Globus pallidus (tissue), 1 donor: ENCODE measurements at places on chromosomes 5 and 9.

DNA sequence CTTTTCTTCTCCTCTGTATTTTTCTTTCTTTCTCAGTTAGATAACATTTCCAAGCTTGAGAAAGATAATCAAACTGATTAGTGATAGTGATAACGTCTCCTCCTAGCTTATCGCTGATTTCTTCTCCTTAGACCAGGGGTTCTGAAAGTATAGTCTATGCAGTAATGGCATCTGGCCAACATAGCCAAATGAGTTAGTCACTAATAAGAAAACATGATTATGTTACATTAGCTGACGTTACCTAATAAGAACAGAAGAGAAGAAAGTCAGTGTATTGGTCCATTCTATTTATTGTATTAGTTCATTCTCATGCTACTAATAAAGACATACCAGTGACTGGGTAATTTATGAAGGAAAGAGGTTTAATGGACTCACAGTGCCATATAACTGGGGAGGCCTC is 111.2 kb downstream of the STRBP start:
- no peak for DNase-seq

DNA sequence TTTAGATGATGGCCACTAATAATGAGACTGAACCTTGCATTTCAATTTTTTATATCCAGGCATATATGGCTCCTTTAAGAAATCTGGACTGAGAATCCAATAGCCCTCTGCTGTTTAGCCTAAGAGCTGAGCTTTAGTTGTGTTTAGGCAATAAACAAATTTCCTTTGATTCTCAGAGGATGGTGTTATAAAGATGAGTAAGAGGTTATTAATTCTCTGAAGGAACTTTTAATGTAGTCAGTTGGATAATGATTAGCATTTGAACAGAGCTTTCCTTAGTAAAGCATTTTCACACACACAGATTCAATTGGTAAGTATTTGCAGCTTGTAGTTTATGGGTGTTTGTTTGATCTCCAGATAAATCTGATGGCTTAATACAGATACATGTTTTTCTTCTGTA is 149.6 kb downstream of the PRR16 start:
- no peak for DNase-seq

DNA sequence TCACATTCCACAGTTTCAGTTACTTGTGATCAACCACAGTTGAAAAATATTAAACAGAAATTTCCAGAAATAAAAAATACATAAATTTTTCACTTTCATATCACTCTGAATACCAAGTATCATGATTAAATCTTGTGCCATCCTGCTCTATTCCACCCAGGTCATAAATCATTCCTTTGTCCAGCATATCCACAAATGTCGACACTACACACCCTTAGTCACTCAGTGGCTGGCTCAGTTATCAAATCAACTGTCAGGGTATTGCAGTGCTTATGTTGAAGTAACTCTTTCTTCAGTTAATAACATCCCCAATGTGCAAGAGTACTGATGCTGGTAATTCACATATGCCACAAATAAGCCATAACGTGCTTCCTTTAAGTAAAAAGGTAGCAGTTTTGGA is 115.7 kb downstream of the FBXL17 start:
- DNase-seq = no peak

- no peak for DNase-seq
Measured at GRCh38 chr9:73615557-73615956, 463.9 kb downstream of the ANXA1 start.

GRCh38 chr9:137421838-137422603 is 941 bp downstream of the EXD3 start:
- DNase-seq = no peak

- no peak for DNase-seq
Measured at GRCh38 chr5:137264041-137264440, 235.1 kb downstream of the SPOCK1 start.

DNA sequence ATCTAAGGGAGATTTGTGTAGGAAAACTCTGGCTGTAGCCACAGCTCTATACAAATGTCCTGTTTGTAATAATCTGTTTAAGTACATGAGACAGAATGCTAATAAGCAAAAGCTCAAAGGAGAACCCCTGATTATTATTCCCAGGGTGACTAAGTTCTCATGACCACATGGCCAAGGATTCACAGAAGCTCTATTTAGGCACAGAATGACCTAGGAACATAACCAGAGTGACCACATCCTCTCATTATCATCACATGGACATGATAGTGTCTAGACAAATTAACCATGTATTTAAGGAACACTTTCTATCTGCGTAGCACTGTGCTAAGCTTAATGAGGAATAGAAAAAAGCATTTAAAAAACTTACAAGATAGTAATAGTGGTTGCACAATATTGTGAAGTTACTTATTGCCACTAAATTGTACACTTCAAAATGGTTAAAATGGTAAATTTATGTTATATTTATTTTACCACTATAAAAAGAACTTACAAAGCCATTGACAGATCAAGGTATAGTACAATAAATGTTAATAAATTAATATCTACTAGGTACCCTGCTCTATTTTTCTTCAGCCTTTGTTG is 56.3 kb downstream of the STX17 start:
- peak; percentile 39 for DNase-seq

- DNase-seq = no peak
Measured at GRCh38 chr5:176776141-176776865, 34.1 kb upstream of the UNC5A start.

- DNase-seq = no peak
Measured at GRCh38 chr5:171405615-171406014, 13.8 kb upstream of the FGF18 start.

DNA sequence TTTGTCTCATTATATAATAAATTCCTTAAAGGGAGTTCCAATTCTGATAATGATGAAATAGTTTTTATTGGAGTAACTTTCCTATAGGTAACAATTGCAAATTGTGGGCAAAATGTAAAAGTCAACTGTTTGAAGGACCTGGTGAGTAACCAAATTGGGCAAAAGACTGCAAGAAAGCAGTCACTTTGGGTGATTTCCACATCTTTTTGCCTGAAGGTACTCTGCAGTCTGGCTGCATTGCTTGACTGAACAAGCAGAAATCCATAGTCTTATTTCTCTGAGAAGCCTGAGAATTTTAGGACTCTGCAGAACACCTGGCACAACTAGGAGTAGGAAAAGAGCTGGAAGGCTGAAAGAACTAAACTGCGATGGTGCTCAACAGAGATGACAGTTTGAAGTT is 114.9 kb downstream of the HOMER1 start:
- no peak for DNase-seq

- DNase-seq = no peak
Measured at GRCh38 chr5:133993185-133993936, 11.4 kb downstream of the VDAC1 start.

GRCh38 chr5:59430066-59430685 is 463.4 kb downstream of the PDE4D start:
- DNase-seq = no peak

GRCh38 chr5:6448622-6449464 is at the start of gene UBE2QL1:
TSS of gene UBE2QL1 (plus strand) at chr5:6448859. CDS start at chr5:6448894, 35 bp downstream.
- no peak for DNase-seq

DNA sequence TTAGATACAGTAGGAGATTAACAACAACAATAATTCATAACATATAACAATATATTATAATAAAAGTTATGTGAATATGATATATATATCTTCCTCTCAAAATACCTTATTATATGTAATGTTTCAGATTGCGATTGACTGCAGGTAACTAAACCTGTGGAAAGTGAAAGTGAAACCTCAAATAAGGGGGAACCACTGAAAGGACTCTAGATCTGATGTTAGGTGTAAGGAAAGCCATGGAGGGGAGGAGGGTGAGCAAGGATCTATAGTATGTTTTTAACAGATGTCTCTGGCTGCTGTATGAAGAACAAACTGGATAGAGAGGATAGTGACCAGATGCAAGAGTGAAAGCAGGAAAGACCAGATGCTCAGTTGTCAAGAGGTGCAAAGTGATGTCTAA is 5.8 kb upstream of the FSTL4 start:
- no peak for DNase-seq

DNA sequence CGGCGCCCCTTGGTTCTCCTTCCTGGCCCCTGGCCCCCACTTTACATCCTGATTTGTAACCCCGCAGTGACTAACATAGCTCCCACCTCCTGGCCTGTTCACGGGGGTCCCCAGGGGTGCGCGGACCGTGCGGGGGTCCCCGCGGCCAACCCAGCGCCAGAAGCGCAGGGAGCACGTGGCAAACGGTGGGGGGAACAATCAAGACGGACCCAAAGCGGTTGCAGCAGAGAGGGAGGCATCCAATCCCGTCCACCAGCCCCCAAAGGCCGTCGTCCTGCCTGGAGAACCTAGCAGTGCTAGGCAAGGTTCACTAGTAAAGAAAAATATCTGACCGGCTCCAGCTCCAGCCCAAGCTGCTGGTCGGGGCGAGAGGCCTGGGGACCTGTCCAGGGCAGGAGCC is 201.5 kb downstream of the AUH start:
- DNase-seq = no peak

GRCh38 chr5:149200355-149200754 is 59.1 kb downstream of the ABLIM3 start:
- no peak for DNase-seq

DNA sequence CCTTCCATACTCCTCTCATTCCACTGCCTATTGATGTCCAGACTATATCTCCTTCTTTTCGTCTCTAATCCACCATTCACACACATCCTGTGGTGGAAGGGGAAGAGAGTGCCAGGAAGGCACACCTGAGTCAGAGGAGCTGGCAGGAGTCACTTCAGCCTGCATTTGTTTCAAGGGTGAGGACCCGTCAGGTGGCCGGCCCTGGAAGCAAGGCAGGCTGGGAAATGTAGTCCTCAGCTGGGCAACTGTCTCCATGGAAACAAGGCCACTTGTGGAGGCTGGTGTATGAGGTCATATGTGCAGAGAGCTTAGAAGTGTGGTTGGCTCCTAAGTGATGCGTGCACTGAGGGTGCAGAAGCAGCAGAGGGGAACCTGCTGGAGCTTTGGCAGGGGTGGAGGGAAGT is 278.4 kb downstream of the NSG2 start:
- peak; percentile 62 for DNase-seq

- no peak for DNase-seq
Measured at GRCh38 chr5:101364469-101364868, 461.4 kb upstream of the ST8SIA4 start.

DNA sequence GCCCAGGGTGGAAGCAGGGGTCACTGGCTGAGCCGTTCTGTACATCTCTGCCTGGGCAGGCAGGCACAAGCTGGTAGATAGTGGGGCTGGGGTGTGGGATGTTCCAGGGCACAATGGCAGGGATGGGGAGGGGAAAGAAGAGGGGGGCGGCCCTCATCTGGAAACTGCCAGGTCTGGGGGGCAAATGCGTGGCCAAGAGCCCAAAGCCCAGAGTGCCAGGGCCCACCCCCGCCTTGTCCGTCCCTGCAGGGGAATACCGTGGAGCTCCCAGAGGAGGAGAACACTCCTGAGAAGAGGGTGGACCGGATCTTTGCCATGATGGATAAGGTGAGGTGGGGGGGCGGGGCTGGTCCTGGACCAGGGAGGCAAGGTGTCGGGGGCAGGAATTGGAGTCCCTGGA is 42.7 kb upstream of the HMCN2 start:
- no peak for DNase-seq

- no peak for DNase-seq
Measured at GRCh38 chr9:134178768-134179551, 14.6 kb upstream of the RNU6ATAC start.

DNA sequence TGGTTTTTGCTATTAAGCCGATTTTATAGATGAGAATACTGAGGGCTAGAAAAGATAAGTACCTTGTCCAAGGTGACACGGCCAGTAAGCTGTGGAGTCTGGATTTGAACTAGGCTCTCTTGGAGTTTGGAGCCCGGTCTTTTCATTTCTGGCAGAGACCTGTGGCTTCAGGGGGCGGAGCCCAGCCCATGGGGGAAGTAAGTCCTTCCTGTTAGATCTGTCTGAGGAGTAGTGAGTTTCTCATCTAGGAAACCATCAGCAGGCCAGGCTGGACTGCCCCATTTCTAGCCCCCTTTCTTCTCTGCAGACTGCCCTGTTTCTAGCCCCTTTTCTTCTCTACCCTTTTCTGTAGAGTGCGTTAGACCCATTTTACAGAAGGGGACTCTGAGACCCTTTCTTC is 521 bp upstream of the PTGS1 start:
- no peak for DNase-seq

GRCh38 chr5:8209500-8209899 is 340.6 kb downstream of the MTRR start:
- DNase-seq = no peak

DNA sequence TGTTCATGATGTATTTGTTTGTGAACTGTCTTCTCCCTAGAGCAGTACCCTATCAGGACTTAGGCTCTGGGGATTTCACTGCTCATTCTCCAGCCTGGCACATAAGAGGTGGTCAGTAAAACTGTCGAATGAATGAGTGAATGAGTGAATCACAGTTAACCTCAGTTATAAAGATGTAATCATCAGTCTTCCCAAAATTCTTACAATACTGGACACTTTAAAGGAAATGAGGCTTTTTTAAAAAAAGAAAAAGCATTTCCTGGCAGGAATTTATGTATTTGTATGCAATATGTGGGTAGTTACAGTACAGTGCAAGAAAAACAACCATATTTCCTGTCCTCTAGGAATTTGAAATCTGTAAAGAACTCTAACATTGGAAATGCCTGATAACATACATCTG is 59.6 kb downstream of the RAI14 start:
- no peak for DNase-seq

GRCh38 chr5:5360941-5361520 is 61.4 kb upstream of the ICE1 start:
- DNase-seq = no peak

GRCh38 chr5:102762095-102762534 is 7.0 kb downstream of the PAM start:
- no peak for DNase-seq

GRCh38 chr9:78289474-78289873 is 7.5 kb upstream of the PSAT1 start:
- no peak for DNase-seq

DNA sequence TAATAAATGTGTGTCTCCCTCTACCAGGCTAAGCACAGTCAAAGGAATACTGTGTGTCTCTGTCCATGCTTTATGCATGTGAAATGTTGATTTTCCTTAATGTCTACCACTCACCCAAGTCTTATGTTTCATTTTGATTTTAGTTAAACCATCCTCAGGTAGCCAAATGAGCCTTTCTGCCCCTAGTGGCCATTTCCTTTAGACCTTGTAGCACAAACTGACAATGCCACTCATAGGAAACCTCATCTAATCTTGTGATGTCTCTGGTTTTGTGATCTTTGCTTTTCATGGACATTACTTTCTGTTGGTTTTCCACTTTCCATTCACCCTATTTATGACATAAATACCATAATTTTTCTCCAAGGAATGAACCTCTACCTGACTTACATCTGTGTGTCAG is 820.8 kb downstream of the MAT2B start:
- DNase-seq = no peak

- no peak for DNase-seq
Measured at GRCh38 chr5:35924122-35924949, 14.1 kb downstream of the CAPSL start.

DNA sequence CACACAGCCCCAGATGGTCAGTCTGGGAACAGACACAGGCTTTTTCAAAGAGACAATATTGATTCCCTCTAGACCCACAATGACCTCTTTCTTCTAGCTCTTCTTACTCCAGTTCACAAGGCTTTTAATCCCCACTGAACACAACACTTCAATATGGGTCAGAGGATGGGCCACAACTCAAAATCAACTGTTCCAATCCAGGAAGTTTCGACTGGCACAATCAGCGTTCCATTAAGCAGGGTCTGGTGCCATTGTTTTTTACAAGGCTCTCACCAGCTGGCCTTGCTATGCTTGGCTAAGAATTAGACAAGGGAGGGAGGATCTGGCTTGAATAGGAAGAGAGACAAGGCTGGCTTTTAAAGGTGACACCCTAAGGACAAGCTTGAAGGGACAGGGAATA is 199.4 kb upstream of the SLC24A2 start:
- DNase-seq = peak; percentile 80

GRCh38 chr5:73901455-73901854 is 275.5 kb downstream of the ARHGEF28 start:
- no peak for DNase-seq
